ENCODE measurements at places on chromosomes 2 and 18.
A peak's percentile ranks its signal among the peaks of the same experiment; 100 is the strongest.

DNA sequence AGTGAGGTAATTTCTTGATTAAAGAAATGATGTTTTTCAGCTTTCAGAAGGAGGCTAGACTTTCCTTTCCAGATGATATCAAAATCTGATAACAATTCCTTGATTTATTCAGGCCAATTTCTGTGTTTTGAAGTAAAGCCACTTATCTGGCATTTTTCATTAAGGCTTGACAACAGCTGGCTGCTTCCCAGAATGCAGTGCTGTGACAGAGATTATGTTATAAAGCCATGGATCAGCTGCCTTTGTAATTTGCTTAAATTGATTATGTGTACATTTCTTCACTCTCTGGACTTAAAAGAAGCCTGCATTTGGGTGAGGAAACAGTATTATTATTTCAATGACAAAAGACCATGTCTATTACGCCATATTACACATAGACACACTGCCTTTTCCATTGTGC lies 136.0 kb downstream of the PLCL1 start:
- DNase-seq: no peak

DNA sequence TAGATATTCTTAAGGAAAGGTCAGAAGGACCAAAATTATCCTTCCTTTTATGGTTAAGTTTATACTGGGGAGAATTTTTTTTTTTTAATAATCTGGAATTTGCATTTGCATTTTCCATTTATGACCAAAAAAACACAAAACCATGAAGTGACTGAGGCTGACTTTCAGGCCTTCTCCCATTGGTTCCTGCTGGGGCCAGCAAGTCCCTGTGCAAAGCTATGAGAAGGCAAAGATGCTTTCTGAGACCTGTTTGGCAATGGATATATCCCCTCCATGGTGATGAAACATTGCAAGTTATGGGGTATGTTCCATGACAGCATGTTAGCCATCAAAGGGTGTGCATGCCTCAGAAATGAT lies 60.8 kb downstream of the KIAA2012 start:
- no peak for DNase-seq

- no peak for DNase-seq
Observed at GRCh38 chr18:25962176-25962575, 128.2 kb downstream of the SS18 start.

DNA sequence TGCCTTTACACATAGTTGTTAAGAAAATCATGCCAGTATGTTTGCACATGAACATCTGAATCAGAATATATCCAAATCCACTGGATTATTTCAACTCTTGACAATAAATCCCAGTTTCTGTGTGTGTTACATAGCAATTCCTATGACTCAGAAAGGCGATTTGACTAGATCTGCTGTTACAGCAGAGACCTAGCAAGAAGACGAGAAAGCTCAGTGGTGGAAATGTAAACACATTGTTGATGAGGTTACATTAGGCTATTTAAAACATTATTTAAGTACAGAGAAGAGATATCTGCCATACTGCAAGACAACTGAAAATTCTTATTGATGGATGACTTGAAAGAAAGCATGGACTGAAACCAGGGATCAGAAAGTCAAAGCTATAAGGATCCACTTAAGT lies 73.0 kb upstream of the SMIM21 start:
- DNase-seq: no peak

- DNase-seq: no peak
Observed at GRCh38 chr2:190802129-190802528, 78.5 kb upstream of the GLS start.

GRCh38 chr2:137715731-137716191 lies 248.5 kb upstream of the HNMT start:
- DNase-seq: no peak

- DNase-seq: peak; percentile 12
Observed at GRCh38 chr18:13592246-13592645, 134.1 kb downstream of the FAM210A start.

DNA sequence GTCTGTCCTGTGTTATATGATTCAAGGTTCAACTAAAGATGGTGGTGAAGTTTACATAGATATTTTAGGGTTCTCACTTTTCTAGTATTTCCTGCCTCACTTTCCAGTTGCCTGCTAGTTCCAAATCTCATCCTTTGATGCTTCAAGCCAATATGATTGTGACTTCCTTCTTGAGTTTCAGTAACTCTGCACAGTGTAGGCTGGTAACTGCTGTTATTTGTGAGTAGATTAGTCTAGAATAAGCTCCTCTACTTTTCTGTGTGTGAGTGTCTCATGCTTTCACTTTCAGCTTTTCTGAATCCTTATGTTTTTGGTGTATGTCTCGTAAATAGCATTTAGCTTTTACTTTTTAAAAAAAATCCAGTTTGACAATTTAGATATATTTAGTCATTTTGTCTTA lies 42.6 kb downstream of the GALNT1 start:
- no peak for DNase-seq

GRCh38 chr2:54073796-54074195 lies 41.6 kb upstream of the ACYP2 start:
- DNase-seq: no peak

DNA sequence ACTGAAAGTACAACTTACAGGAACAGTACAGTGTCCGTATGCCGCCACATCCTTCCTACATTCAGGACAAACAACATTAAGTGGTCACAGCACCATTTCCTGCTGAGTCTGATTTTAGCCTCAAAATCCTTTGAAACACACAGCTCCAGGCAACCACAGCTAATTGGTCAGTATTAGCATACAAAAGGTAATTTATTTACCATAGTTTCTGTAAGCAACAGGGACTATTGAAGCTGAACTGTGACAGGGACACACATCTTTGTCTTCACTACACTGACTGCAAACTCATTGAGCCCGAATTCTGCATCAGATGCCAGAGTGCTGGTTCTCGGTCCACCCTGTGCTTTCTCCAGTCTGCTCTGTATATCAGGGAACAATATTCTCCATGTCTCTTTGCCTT lies 151.8 kb downstream of the ST6GAL2 start:
- no peak for DNase-seq
